Left renal pelvis (tissue), 4 donors: ENCODE measurements at places on chromosomes 1 and 21.

GRCh38 chr1:225973158-225973557 is 26.0 kb downstream of the SDE2 start:
- peak; percentile 26 for DNase-seq

DNA sequence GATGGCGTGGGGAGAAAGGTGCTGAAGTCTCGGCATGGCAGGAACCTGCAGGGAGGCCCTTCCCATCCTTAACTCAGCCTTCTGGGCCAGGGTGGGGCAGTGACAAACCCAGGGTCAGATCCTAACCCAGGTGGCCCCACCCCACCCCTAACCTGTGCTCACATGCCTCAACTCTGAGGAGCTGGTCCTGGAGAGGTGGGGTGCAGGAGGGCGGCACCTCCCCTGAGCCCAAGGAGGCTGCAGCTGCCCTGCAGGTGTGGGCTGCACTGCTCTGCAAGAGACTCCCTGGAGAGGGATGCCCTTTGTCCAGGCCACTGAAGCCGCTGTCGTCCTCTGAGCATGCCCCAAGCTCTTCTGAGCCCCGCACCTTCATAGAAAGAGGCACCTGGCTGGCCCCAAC is 15.2 kb upstream of the ADAMTSL4 start:
- no peak for DNase-seq

GRCh38 chr1:184061396-184062003 is 10.0 kb downstream of the TSEN15 start:
- DNase-seq, result no peak

DNA sequence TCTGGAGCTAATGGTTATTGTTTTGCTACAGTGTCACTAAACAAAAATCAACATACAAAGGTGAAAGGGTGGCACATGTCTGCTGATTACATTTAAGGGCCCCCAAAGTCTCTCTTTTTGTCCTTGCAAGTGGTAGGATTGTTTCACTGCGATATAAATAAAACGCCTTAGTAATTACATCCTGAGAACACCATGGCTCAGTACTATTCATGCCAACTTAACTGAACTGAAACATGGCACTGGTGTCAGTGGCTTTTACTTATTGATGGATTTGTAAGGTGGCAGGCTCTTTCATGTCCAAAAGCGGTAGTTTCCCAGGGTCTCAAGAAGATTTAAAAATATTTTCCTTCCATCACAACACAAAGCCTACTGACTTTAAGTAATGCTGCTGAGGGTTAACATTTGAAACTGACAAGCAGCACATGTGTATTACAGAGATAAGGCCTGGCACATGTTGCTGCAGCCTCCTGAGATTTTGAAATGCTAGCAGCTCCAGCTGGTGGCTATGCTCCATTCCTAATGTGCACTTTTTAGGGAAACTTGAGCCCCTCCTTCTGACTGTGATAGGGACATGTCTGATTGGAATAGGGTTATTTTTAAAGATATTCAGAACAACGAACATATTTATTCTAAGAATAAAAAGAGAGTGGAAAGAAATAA is 86.8 kb downstream of the ATP1B1 start:
- no peak for DNase-seq

DNA sequence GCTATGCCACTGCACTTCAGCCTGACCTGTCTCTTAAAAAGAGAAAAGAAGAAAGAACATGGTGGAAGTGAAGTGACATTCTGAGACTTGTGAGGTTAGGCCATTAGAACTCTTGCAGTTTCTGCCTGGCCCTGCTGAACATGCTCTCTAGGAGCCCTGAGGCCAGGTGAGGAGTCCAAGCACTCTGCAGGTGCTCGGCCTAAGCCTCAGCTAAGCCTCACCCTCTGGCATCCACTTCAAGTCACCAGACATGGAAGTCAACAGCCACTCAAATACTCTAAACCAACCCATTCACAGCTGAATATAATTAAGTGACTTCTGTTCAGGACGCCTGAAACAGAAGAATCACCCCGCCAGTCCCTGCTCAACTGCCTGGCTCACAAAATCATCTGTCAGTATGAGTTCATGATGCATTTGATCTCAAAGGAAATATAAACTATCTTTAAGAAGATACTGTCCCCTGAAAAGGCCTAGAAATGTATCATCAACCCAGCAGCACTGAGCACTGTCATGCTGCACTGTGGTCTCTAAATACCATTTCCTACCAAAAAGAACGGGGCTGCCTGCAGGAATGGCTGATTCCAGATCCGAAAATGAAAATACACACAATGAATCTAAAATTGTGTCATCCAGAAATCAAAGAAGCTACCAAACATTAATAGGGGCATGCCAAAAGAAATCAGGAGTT is 118.8 kb downstream of the PSMG1 start:
- no peak for DNase-seq

DNA sequence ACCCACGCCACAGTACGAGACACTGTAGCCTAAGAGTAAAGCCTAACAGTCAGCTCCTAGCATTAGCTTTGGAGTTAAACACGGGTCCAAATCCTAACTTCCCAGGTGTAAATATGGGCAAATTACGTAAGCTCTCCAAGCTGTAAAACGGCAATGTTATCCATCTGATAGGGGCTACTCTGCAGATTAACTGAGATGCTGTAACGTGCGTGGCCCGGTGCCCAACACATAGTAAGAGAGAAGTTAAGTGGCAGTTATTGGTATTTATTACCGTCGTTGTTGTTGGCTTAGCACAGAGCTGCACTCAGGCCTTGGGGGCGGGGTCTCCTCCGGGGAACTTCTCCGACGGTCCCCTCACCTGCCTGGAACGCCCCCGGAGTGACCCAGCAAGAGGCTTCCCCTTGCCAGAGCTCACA is 457 bp downstream of the TRAPPC3 start:
- DNase-seq, result no peak

- no peak for DNase-seq
Measured at GRCh38 chr1:56080123-56080522, 499.2 kb downstream of the PLPP3 start.

DNA sequence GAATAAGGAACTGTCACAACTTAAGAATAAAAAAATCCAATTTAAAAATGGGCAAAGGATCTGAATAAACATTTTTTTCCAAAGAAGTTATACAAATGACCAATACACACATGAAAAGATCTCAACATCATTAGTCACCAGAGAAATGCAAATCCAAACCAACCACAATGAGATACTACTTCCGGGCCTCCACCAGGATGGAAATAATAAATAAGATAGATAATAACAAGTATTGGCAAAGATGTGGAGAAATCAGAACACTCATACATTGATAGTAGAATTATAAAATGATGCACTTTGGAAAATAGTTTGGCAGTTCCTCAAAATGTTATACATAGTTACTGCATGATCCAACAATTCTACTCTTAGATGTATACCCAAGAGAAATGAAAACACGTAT is 18.7 kb downstream of the ZSWIM5 start:
- DNase-seq, result no peak

DNA sequence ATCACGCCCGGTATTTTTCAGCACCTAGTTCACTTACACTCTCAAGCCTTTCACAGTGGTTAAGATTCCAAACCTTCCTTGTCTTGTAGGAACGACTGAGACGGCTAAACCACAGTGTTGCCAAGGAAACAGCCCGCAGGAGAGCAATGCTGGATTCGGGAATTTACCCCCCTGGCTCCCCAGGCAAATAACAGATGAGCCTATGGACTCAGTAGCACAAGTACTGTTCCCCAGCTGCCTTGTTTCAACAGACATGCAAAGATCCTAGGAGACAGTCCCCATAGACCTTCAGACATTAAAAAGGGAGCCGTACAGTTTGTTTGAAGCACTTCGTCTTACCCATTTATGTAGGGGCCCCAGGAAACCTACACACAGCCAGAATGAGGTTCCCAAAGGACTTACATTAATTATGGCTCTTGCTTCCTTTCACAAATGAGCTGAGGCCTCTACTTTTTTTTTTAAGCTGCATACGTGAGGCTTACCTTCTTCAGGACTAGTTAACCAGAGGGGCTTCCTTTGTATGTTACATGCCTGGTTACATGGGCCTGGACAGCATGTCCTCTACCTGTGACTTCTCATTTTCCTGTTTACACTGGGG is 2.7 kb downstream of the SNAPIN start:
- no peak for DNase-seq

- DNase-seq, result no peak
Measured at GRCh38 chr1:96980448-96980847, 258.9 kb downstream of the PTBP2 start.

- DNase-seq, result no peak
Measured at GRCh38 chr21:18104802-18105201, 139.8 kb upstream of the CHODL start.

GRCh38 chr1:221911714-221912113 is 169.8 kb upstream of the DUSP10 start:
- DNase-seq, result no peak

DNA sequence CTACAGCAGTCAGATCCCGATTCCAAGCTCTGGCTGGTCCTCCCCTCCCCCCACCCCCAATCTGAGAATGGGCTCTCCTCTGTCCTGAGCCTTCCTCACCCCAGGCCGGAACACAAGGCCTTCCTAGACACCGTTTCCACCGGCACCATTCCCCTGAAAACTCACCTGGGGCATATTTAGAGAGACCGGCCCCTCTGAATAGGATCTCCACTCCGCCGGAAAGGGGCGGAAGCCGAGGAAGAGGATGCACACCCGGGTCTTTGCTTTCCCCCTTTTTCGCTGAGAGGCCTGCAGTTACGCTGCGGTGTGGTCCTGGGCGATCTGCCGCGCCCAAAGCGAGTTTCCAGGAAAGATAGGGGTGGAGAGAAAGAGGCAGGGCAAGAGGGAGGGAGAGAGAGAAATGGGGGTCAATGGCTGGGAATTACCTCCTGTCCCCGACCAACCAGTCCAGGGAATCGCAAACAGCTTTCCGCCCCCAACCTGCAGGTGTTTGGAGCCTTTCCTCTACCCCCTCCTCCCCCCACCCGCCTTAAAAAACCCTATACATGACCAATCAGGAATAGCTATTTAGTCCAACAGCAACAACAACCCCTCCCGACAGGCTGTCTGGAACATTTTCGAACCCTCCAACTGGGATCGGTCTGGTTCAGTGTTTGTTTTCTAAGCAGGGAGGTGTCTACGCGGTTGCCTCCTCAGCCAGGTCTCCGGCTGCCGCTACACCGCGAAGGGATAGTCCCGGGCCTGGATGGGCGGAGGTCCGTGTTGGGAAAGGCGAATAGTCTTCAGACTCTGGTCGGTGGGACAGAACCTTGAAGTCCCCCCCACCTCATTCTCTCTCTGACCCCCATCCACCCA is 2.8 kb downstream of the TAL1 start:
- DNase-seq, result no peak

DNA sequence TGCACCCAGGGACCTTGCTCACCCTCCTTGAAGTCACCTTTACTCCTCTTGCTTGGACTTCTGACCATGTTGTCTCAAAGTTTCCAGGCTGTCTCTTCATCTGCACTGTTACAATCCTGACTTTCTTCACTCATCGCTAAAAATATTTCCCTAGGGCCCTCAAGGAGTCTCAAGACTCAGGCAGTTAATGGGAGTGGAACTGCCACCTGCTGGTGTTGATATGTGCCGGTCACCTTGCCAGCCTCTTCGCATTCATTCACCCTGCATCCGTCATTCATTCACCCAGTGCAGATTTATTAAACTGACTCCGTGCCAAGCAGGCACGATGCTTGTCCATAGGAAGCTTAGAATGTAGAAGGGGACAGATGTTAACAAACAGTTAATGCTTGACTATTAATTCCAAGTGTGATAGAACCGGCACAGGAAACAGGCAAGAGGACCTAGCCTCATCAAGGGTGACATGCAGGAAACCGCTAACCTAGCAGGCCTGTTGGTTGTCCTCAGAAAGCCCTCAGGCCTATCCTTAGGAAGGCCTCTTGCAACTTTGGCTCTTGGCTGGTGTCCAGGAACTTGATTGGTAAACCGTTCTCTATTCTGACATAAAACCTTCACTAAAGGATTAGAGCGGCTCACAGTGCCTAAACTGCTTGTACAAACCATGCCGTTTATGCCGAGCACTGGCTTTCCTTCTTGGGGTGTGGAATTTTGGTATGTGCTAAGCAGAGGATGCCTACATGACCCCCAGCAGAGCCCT is 342.2 kb downstream of the CAMTA1 start:
- DNase-seq, result no peak

- no peak for DNase-seq
Measured at GRCh38 chr1:230139315-230139714, 72.3 kb downstream of the GALNT2 start.

DNA sequence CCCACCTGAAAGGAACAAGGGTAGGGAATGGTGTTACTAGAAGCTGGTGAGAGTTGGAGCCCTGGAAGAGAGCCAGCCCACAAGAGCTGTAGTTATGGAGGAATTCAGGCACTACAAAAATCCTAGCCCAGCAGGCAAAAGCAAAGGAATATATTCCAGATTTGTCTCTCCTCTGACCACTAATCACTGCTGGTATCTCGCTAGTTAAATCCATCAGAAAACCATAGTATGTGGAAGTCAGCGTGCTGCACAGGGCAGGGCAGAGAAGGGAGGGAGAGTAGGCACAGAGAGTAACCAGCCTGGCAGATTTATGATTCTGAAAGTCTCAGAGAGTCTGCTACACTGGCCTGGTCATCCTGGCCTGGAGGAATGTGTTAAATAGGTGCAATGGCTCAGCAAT is 88.6 kb downstream of the SELENOF start:
- no peak for DNase-seq

GRCh38 chr1:225885336-225885735 is 3.2 kb upstream of the TMEM63A start:
- no peak for DNase-seq
